ENCODE measurements at places on chromosomes 1 and 21. TPM values are rescaled to one million over a fixed set of nuclear protein-coding genes. Genes with fewer than 3 reads are reported as not detected.

DNA sequence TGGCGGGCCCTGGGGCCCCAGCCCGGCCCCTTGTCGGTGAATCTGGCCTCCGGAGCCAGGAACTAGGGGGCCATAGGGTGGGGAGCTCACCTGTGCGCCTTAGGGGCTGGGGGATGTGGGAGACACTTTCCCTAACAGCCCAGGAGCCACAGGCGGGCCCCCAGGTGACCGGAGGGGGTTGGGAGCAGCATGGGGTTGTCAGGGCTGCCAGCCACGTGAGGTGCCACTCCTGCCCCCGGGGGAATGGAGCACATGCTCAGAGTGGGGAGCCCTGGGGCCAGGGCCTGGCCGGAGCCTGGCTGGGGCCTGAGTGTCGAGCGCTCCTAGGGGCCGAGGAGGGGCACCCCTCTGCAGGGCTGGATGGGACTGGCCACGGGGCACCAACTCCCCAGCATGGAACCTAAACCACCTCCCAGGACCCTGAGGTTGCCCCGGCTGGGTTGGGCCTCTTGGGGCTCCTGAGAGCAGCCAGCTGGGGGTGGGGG, 19.9 kb downstream of the PRXL2B start:
- H3K4me3 ChIP-seq = no peak overlapping the region
- no peaks in the 10 kb centered on the region for H3K4me1 ChIP-seq
- no peak overlapping the region for H3K27ac ChIP-seq
- no peaks in the 10 kb centered on the region for H3K36me3 ChIP-seq
- H3K27me3 ChIP-seq = no peaks in the 10 kb centered on the region
- no peak for DNase-seq

- no peaks in the 10 kb centered on the region for H3K4me1 ChIP-seq
- H3K4me3 ChIP-seq = no peak overlapping the region
- peaks cover 18% of the 10 kb centered on the region for H3K36me3 ChIP-seq
- no peak overlapping the region for H3K27ac ChIP-seq
- H3K27me3 ChIP-seq = no peaks in the 10 kb centered on the region
Measured at GRCh38 chr1:180415236-180415848, 87.0 kb downstream of the ACBD6 start.

- no peaks in the 10 kb centered on the region for H3K36me3 ChIP-seq
- no peak for DNase-seq
- H3K27me3 ChIP-seq = peaks cover 4% of the 10 kb centered on the region
- H3K27ac ChIP-seq = no peak overlapping the region
- H3K4me3 ChIP-seq = no peak overlapping the region
- H3K4me1 ChIP-seq = no peaks in the 10 kb centered on the region
Measured at GRCh38 chr1:7885513-7886404, 32.9 kb upstream of the UTS2 start.

DNA sequence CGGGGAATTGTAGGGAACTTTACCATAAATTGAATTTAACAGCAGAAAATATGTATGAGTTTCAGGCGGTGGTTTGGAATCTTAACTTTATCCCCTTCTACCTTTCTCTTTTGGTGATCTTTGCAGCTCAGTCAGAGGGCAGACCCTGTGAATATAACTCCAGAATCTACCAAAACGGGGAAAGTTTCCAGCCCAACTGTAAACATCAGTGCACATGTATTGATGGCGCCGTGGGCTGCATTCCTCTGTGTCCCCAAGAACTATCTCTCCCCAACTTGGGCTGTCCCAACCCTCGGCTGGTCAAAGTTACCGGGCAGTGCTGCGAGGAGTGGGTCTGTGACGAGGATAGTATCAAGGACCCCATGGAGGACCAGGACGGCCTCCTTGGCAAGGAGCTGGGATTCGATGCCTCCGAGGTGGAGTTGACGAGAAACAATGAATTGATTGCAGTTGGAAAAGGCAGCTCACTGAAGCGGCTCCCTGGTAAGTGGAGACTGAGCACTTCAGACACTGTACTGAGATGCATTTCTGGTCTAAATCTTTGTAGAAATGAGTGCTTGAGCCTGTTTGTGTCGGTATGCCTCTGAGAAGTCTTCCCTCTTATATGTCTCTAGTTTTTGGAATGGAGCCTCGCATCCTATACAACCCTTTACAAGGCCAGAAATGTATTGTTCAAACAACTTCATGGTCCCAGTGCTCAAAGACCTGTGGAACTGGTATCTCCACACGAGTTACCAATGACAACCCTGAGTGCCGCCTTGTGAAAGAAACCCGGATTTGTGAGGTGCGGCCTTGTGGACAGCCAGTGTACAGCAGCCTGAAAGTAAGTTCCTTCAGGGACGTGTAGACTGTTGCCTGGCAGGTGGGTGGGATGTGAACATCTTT, 1.5 kb downstream of the CCN1 start:
- H3K27me3 ChIP-seq = no peaks in the 10 kb centered on the region
- peak overlapping the region; percentile 78 for H3K27ac ChIP-seq
- H3K36me3 ChIP-seq = peaks cover 22% of the 10 kb centered on the region

The PGD gene
- total RNA-seq = 216 TPM

The SERPINC1 gene
- not detected for total RNA-seq
